ENCODE measurements at places on chromosomes 3 and 15. TPM values are rescaled to one million over a fixed set of nuclear protein-coding genes. Genes with fewer than 3 reads are reported as not detected.

The EPHB1 gene
- polyA plus RNA-seq: 37.6 TPM

The SOX14 gene
- not detected for polyA plus RNA-seq

- DNase-seq: no peak
Measured at GRCh38 chr3:74271541-74271940, 342.9 kb downstream of the CNTN3 start.

GRCh38 chr3:188729422-188729821 is 442.3 kb upstream of the TPRG1 start:
- no peak for DNase-seq

GRCh38 chr3:61908382-61908781 is 347.0 kb downstream of the PTPRG start:
- no peak for DNase-seq
